Thoracic aorta (tissue), 2 donors: ENCODE measurements at places on chromosomes 5 and 9. TPM values are rescaled to one million over a fixed set of nuclear protein-coding genes. Genes with fewer than 3 reads are reported as not detected.

DNA sequence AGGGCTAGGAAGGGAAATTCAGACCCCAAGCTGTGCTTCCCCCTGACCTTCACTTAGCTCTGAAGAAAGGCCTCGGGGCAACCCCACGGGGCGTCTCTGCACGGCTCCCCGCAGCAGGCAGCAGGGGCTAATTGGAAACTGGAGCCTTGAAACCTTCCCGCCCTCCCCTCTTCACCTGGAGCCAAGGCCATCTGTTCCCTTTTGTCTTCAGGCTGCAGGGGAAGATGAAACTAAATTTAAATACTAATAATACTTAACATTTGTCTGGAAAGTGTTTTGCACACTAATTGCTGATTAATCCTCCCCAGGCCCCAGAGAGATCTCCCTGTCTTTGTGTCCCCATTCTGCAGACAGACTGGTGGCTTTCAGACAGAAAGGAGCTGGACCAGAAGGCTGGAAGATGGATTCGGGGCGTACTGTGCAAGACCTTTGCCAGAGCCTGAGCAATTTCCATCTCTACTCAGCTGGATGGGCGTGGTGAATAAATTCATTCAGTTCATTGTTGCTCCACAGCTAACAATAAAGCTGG, 34.1 kb upstream of the CPLX2 start:
- no peak for DNase-seq

- no peak for DNase-seq
Measured at GRCh38 chr9:98362624-98363252, 107.3 kb upstream of the TBC1D2 start.

DNA sequence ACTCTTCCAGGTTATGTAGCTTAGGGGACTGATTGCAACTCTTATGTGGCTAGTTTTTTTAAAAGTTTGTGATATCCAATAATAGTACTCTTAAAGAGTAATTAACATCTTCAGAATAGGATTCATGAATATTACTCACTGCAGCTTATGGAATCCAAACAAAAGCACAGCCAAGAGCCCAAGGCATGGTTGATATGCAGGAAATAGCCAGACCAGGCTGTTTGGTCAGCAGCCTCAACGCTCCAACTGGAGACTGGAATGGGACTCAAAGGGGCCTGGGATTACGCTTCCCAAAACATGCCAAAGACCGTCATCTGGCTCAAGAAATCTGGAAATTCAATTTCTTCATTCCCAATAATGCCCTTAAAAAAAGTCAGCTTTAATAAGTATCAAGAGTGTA, 268.6 kb downstream of the SEC61B start:
- no peak for DNase-seq

The CKS2 gene
- 2.3 TPM for total RNA-seq

GRCh38 chr9:87063246-87063645, 115.9 kb upstream of the GAS1 start:
- no peak for DNase-seq

The FAM81B gene
- not detected for total RNA-seq

DNA sequence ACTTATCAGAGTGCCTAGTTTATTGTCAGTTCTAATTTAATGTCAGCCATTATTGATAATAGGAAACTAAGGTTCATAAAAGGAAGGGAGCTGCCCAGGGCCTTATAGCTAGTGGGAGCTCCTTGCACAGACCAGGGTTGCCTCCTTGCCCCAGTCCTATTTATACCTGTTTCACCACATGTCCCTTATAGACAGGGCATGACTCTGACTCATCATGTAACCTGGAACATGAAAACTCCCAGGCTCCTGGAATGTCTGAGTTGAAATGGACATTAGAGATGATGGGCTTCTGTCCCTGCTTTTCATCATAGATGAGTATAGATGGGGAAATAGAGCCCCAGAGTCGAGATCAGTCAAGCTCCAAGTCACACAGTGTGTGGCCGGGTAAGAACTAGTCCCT, 21.1 kb downstream of the FAT2 start:
- no peak for DNase-seq

DNA sequence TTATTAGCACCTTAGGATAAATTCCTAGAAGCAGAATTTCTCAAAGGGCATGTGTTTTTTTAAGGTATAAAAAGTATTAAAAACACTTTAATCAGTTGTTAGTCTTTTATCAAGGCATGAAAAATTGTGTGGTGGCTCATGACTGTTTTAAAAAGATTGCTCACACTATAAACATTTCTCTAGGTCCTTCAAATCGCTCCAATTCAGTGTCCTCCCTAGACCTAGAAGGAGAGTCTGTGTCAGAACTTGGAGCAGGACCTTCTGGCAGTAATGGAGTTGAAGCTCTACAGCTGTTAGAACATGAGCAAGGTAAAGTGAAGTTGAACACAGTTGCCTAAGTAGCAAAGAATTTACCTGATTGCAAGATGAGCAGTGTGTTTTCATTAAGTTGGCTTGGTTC, 62.0 kb downstream of the GAPVD1 start:
- no peak for DNase-seq

The SFXN1 gene
- total RNA-seq = 22.9 TPM

GRCh38 chr5:120769312-120769872, 305.3 kb downstream of the PRR16 start:
- no peak for DNase-seq

The ARHGEF37 gene
- 11.4 TPM for total RNA-seq

The PHYHD1 gene
- 21.1 TPM for total RNA-seq

The NIM1K gene
- total RNA-seq = 0.85 TPM

DNA sequence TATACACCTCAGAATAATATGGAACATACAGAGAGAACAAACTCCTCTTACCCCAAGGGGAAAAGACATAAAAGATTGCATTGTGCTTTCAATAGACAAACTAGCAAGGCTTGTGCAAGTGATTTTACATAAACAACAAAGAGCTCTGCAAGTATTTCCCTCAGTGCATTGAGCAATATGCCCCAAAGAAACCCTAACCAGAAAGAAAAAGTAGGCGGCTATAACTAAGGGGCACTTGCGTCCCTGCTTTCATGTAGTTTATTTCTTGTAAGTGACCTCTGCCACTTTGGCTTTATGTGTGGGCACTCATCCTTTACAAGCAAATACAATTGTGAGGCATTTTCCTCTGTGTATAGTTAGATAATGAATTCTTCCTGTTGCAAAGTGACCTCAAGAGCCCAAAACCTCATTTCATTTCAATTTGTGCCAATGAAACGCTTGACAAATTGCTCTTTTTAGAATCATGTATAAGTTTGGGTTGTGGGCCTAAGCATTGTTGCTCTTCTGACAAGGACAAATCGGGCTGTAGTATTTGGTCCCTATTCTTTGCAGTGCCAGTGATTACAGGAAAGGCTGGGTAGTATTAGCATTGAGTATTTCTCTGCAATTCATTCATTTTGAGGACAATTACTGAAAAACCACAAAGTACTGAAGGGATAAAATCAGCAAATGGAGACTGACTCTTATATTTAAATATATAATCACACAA, 282.2 kb downstream of the DTWD2 start:
- no peak for DNase-seq

The LCN10 gene
- 9.4 TPM for total RNA-seq

- peak; percentile 32 for DNase-seq
Measured at GRCh38 chr5:157148734-157149615, 6.3 kb upstream of the MED7 start.

- no peak for DNase-seq
Measured at GRCh38 chr5:89847743-89848142, 561.8 kb downstream of the CETN3 start.

The SOX30 gene
- not detected for total RNA-seq

DNA sequence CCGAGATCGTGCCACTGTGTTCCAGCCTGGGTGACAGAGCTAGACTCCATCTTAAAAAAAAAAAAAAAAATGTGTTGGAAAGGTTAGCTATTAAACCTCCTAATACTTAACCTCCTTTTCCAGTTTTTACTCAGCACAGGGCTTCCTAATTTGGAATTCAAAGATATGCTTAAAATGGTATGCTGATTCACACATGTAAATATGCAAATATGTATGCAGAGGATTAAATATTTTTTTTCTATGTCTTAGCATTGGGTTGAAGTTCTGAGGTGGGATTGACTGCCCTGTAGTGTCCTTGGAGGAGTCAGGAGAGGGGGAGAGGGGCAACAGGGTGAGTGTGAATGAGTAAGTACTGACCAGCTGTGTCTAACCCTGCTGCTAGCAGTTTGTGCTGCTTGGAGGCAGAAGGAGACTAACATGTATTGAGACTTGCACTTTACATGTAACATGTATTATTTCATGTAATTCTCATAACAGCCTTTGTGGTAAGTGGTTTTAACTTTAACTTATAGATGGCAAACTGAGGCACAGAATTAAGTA, 63.2 kb downstream of the SLC44A1 start:
- no peak for DNase-seq

DNA sequence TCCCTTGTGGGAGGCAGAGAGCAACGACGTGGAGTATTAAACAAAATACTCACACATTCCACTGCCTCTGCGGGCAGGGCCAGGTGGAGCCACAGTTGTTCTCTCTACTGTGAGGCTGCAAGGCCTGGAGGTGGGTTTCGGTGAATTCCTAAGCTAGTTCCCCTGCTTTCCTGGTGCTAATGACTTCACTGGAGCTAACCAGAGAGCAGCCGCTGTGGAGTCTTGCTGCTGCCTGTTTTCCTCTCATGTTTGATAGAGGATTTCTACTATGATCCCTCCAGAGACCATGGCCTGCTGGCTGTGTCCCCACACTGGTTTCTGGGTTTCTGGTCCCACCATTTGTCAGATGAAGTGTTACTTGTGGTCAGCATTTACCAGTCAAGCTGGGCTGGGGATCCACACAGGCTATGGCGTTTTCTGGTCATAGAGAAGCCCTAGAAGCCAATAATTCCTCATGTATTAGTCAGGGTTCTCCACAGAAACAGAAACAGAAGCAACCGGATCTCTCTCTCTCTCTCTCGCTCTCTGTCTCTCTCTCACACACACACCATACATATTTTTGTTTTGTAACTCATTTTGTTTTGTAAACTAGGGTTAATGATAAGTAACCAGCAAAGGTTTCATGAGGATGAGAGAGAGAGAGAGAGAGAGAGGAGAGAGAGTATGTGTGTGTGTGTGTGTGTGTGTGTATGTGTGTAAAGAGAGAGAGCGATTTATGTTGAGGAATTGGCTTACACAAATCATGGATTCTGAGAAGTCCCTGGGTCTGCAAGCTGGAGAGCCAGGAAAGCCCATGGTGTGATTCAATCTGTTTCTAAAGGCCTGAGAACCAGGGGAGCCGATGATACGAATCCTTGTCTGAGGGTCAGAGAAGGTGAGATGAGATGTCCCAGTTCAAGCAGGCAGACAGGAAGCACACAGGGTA, 403.0 kb downstream of the GADD45G start:
- DNase-seq = no peak

GRCh38 chr9:98378794-98379193, 123.3 kb upstream of the TBC1D2 start:
- no peak for DNase-seq

The ADAMTSL2 gene
- 5.5 TPM for total RNA-seq

The IL5 gene
- not detected for total RNA-seq

GRCh38 chr5:167948251-167948650, 343.2 kb upstream of the WWC1 start:
- DNase-seq = no peak

DNA sequence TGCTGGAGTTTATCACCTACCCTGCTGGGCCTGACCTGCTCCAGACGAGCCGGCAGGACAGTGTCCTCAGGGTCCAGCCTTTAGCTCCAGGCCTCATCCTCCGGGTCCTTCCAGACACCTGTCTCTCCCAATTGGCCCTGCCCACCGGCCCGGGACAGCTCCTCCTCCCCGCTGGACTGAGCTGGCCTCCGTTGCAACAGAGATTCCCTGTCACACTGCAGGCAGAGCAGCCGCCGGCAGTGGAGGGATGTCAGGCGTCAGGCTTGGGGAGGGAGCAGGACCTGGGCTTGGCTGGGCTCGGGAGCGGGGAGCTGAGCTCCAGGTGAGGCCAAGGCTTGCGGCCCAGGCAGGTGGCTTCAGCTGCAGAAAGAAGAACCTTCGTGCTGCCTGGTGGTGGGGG, 1.7 kb downstream of the KCNT1 start:
- no peak for DNase-seq

GRCh38 chr5:78701795-78702410, 53.3 kb upstream of the LHFPL2 start:
- DNase-seq = no peak

GRCh38 chr9:35771075-35771433, 17.0 kb upstream of the MSMP start:
- DNase-seq = no peak

DNA sequence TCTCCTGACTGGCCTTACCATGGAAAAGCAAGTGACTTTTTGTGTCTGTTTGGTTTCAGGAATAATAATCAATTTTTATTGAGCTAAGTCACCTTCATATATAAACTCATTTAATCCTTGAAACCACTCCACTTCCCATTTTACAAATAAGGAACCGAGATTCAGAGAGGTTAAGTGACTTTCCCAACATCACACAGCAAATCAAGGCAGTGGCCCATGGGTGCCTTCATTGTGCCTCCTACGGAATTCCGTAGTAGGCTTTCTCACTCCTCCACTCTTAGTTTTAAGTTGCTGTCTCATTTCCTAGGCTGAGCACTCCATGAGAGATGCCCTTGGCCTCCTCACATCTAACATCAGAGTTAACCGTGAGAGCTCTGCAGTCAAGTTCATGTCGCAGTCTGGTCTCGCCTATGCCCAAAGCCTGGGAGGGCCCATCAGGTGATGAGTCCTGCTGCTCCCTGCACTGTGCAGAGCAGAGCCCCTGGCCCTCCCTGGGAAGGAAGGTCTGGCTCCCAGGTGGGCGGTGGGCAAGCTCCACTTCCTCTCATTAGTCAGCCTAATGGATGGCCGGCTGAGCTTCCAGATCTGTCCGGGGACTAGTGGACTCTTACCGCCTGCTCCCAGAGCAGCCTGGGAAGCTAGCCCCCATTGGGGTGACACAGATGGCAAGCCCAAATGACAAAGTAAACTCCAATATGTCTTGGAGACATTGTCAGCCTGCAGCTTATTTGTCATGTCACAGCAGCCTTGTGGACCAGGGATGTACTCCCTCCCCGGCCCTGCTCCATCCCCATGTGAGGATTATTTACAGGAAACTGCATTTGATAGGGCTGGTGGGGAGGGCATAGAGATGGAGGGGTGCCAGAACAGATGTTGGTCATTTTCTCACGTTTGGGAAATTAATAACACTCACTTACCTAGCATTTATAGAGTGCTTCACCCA, 123.4 kb downstream of the MVB12B start:
- DNase-seq = no peak

The SHOC1 gene
- not detected for total RNA-seq

DNA sequence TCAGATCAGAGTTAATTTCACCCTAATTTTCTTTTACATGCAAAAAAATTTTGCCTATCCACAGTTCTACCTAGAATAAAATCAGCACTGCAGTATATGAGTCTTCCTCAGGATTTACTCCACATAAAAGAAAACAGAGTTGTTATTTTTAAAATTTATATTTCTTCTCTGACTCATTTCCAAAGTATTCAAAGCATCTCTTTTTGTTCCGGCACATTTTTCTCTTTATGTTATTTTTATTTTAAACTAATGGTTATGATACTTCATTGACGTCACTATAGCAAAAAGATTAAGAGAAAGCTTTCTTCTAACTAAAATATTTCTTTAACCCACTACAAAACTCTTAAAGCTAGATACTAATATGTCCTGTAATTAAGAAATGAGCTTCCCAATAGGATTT, 590.4 kb downstream of the PRELID2 start:
- no peak for DNase-seq
